Central memory CD8-positive, alpha-beta T cell (primary cell): ENCODE measurements at places on chromosomes 3 and 15.

- no peaks in the 10 kb centered on the region for H3K36me3 ChIP-seq
- no peak overlapping the region for H3K4me3 ChIP-seq
- H3K4me1 ChIP-seq: no peaks in the 10 kb centered on the region
Observed at GRCh38 chr15:54187325-54187724, 209.1 kb downstream of the UNC13C start.

GRCh38 chr15:79572691-79573404 lies 140.7 kb downstream of the MINAR1 start:
- no peaks in the 10 kb centered on the region for H3K4me1 ChIP-seq
- no peaks in the 10 kb centered on the region for H3K36me3 ChIP-seq
- DNase-seq: no peak
- no peak overlapping the region for H3K27ac ChIP-seq
- H3K4me3 ChIP-seq: no peak overlapping the region

- no peaks in the 10 kb centered on the region for H3K4me1 ChIP-seq
- no peaks in the 10 kb centered on the region for H3K27me3 ChIP-seq
- DNase-seq: no peak
- no peaks in the 10 kb centered on the region for H3K36me3 ChIP-seq
- H3K27ac ChIP-seq: no peak overlapping the region
Observed at GRCh38 chr3:26591926-26592325, 30.6 kb upstream of the LRRC3B start.

DNA sequence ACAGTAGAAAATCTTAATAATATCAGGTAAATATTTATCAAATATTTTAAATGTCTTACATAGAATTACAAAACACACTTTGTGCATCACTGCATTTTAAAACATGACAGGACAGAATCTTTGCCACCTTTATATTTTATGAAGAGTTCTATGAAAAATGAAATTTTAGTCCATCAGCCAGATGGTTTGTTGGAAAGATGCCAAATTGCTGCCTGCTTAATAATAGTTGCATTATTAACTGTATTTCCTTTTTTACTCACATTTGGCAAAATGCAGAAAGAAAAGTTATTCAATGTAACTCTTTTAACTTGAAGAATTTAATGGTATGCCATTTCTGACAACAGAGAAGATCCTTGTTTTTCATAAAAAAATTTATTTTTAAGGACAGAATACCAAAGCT lies 1271.6 kb downstream of the NSUN3 start:
- H3K4me1 ChIP-seq: no peaks in the 10 kb centered on the region
- H3K27me3 ChIP-seq: no peaks in the 10 kb centered on the region
- no peaks in the 10 kb centered on the region for H3K36me3 ChIP-seq
- H3K27ac ChIP-seq: no peak overlapping the region
- no peak overlapping the region for H3K4me3 ChIP-seq

DNA sequence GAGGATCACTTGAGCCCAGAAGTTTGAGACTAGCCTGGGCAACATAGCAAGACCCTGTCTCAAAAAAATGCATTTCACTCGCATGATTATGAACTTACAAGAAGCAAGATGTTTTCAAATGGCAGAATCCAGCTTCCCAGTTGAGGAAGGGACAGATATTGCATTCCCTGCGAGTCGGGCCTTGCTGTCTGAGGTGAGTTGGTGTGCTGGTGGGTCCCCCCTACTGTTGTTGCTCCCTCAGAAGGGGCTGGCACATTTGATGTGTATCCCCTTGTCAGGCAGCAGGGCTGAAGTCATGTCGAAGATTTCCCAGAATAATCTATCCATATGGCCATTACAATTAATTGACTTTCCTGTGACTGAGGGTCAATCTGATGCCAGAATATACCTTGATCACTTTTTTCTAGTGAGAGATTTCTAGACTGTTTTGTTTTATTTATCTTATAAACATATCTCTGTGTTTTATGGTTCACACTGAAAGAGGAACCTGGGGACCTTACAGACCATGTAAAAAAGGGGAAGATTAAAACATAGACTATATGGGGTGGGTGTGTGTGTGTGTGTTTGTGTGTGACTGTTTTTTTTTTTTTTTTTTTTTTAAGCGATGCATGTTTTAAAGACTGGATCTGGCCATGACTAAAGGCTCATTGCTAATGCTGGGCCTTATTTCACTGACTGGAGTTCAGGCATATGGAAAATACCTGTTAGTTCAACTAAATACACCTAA lies 112.1 kb upstream of the MRPS22 start:
- no peak for DNase-seq
- H3K27ac ChIP-seq: no peak overlapping the region
- H3K4me1 ChIP-seq: no peaks in the 10 kb centered on the region
- H3K27me3 ChIP-seq: peaks cover 10% of the 10 kb centered on the region

DNA sequence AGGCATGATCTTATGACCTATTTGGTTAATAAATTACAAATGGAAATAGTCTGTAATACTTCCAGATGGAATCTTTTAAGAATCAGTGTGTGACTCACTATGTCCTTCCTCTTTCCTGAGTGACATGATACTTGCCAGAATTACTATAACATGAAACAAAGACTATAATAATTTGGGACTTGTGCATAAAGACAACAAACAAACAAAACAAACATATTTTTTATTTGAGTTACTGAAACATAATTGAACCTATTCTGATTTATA lies 1268.1 kb downstream of the OTOL1 start:
- H3K4me3 ChIP-seq: no peak overlapping the region
- no peak for DNase-seq
- H3K27me3 ChIP-seq: no peaks in the 10 kb centered on the region
- H3K36me3 ChIP-seq: no peaks in the 10 kb centered on the region
- H3K4me1 ChIP-seq: no peaks in the 10 kb centered on the region
- no peak overlapping the region for H3K27ac ChIP-seq

GRCh38 chr3:31352331-31352730 lies 180.4 kb upstream of the STT3B start:
- no peak for DNase-seq
- no peak overlapping the region for H3K4me3 ChIP-seq
- H3K4me1 ChIP-seq: no peaks in the 10 kb centered on the region

DNA sequence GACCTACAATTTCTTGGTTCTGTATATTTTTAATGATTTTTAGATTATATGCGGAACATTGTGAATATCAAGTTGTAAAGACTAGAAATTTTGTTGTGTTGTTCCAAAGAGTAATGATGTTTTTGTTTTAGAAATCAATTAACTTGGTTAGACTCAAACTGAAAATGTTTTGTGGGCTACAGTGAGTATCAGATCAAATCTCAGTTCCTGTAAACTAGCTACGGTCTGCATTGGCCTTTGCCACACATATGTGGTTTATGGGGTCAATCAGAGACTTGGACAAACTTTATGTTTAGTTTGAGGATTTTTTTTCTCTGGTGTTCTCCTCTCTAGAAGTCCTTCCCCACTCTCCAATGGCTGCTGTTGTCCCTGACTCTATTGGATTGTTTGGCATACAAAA lies 308.0 kb upstream of the THRB start:
- no peaks in the 10 kb centered on the region for H3K36me3 ChIP-seq
- no peak overlapping the region for H3K27ac ChIP-seq
- no peaks in the 10 kb centered on the region for H3K4me1 ChIP-seq
- H3K27me3 ChIP-seq: no peaks in the 10 kb centered on the region
- DNase-seq: no peak

DNA sequence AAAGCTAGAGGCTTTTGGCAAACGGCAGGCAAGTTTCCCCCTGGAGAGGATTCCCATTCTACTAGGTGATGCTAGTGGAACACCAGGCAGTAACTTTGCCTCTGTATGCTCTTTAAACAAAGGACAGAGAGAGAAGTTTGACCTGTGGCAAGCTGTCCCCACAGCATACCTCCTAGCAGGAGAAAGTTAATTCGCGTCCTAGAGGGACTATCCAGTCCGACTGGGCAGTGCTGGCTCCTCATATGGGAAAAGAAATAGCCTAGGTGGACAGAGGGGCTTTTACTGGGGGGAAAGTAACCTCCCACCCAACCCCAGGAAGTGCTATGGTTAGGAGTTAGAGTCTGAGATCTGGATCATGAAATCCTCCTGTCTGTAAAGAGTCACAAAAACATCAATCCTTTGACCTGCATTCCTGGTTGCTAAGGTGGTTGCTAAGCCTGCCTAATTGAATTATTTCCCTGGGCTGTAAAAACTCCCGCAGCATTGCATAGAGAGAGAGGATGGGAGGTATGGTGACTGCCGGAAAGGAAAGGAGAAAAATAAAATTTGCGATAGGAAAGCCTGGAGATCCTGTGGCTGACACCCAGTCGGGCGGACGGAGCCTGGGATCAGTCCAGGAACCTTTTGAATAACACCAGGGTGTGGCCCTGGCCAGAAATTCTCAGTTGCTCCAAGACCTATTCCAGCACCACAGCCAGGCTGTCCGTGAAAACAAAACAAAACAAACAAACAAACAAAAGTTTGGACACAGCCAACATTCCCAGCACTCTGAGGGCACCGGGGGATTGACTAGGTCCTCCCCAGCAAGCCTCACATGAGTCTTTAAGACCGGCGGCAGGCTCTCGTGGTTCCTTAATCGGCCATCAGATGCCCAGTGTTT lies 67.7 kb upstream of the ATP11B start:
- H3K27me3 ChIP-seq: peaks cover 38% of the 10 kb centered on the region
- DNase-seq: no peak
- no peak overlapping the region for H3K4me3 ChIP-seq

DNA sequence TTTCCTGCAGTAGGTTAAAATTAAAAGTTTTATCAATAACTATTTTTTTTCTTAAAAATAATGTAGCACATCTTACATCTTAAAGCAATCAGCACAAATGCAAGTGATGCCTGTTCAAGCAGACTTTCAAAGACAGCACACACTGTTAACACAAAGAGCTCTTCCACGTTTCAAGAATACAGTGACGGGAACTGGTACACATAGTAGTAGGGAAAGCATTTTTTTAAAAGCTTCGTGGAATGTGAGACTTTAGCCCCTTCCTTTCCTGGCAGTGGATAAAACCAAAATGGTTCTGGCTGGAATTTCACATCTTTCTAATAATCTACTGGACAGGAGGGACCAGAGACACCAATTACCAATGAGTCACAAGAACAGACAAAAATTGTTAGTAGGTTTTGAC lies 33.5 kb upstream of the SLC2A2 start:
- DNase-seq: no peak
- H3K36me3 ChIP-seq: peaks cover 3% of the 10 kb centered on the region
- H3K27me3 ChIP-seq: no peaks in the 10 kb centered on the region

GRCh38 chr15:59028387-59028955 lies 41.0 kb downstream of the RNF111 start:
- no peak for DNase-seq
- no peak overlapping the region for H3K27ac ChIP-seq
- peaks cover 43% of the 10 kb centered on the region for H3K4me1 ChIP-seq

- H3K4me3 ChIP-seq: no peak overlapping the region
- no peak for DNase-seq
- H3K27ac ChIP-seq: no peak overlapping the region
- no peaks in the 10 kb centered on the region for H3K36me3 ChIP-seq
Observed at GRCh38 chr15:91055548-91056331, 33.3 kb upstream of the VPS33B start.

DNA sequence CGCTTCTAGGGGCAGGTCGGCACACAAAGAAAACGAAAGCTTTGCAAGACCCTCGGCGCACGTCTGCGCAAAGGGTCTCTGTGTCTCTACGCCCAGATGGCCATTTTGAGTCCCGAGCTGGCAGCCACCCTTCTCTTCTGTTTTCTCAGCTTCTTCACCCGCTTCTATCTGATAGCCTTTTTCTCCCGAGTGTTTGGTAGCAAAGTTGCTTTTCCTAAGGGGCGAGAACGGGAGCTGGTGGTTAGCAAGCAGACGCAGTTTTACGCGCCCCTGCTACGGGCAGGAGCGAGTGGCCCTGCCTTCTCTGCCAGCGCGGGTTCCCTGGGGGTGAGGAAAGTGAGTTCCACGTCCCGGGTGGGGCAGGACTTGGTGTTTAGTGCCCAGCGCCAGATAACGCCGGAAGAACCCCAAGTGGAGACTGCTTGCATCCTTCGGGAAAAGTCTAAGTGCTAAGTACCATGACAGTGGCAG lies 2.9 kb upstream of the MKRN2 start:
- H3K4me3 ChIP-seq: peak overlapping the region; percentile 65
- peaks cover 37% of the 10 kb centered on the region for H3K4me1 ChIP-seq

- peak overlapping the region; percentile 46 for H3K4me3 ChIP-seq
- H3K4me1 ChIP-seq: peaks cover 73% of the 10 kb centered on the region
- no peak for DNase-seq
- peaks cover 10% of the 10 kb centered on the region for H3K36me3 ChIP-seq
Observed at GRCh38 chr3:123521179-123521969, 63.5 kb downstream of the HACD2 start.

GRCh38 chr15:82103468-82103867 lies 57.6 kb upstream of the MEX3B start:
- H3K4me1 ChIP-seq: no peaks in the 10 kb centered on the region
- H3K36me3 ChIP-seq: no peaks in the 10 kb centered on the region
- DNase-seq: no peak

GRCh38 chr3:55169608-55170072 lies 241.8 kb upstream of the LRTM1 start:
- H3K4me1 ChIP-seq: no peaks in the 10 kb centered on the region
- no peak for DNase-seq
- H3K27me3 ChIP-seq: no peaks in the 10 kb centered on the region
- H3K36me3 ChIP-seq: no peaks in the 10 kb centered on the region
- no peak overlapping the region for H3K4me3 ChIP-seq
- no peak overlapping the region for H3K27ac ChIP-seq

GRCh38 chr3:102511639-102512038 lies 76.8 kb downstream of the ZPLD1 start:
- H3K36me3 ChIP-seq: no peaks in the 10 kb centered on the region
- no peaks in the 10 kb centered on the region for H3K4me1 ChIP-seq
- no peak for DNase-seq
- H3K27ac ChIP-seq: no peak overlapping the region
- H3K4me3 ChIP-seq: no peak overlapping the region

- DNase-seq: no peak
- no peaks in the 10 kb centered on the region for H3K4me1 ChIP-seq
- no peak overlapping the region for H3K27ac ChIP-seq
- H3K27me3 ChIP-seq: peaks cover 27% of the 10 kb centered on the region
- H3K4me3 ChIP-seq: no peak overlapping the region
- H3K36me3 ChIP-seq: no peaks in the 10 kb centered on the region
Observed at GRCh38 chr3:179921500-179921899, 115.2 kb downstream of the PEX5L start.

DNA sequence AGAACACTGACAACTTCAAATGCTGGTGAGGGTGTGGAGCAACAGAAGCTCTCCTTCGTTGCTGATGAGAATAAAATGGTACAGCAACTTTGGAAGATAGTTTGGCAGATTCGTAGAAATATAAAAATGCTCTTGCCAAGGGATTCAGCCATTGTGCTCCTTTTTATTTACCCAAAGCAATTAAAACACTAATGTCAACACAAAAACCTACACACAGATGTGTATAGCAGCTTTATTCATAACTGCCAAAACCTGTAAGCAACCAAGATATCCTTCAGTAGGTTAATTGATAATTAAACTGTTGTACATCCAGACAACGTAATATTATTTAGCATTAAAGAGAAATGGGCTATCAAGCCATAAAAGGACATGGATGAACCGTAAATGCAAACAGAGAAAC lies 37.8 kb upstream of the LSAMP start:
- H3K27me3 ChIP-seq: no peaks in the 10 kb centered on the region
- H3K36me3 ChIP-seq: no peaks in the 10 kb centered on the region
- no peak overlapping the region for H3K4me3 ChIP-seq
- H3K27ac ChIP-seq: no peak overlapping the region
- no peak for DNase-seq

- no peak overlapping the region for H3K27ac ChIP-seq
- no peaks in the 10 kb centered on the region for H3K27me3 ChIP-seq
- no peak for DNase-seq
- H3K4me3 ChIP-seq: no peak overlapping the region
- peaks cover 3% of the 10 kb centered on the region for H3K36me3 ChIP-seq
Observed at GRCh38 chr15:66950114-66950513, 115.3 kb upstream of the SMAD3 start.
